Activated naive CD4-positive, alpha-beta T cell treated with anti-CD3 and anti-CD28 coated beads for 36 hours (primary cell): ENCODE measurements at places on chromosomes 12 and 14. TPM values are rescaled to one million over a fixed set of nuclear protein-coding genes. Genes with fewer than 3 reads are reported as not detected.

- DNase-seq, result no peak
Measured at GRCh38 chr12:7991535-7991934, 41.0 kb upstream of the FOXJ2 start.

GRCh38 chr12:12079291-12079690, 8.6 kb downstream of the BCL2L14 start:
- no peak for DNase-seq

DNA sequence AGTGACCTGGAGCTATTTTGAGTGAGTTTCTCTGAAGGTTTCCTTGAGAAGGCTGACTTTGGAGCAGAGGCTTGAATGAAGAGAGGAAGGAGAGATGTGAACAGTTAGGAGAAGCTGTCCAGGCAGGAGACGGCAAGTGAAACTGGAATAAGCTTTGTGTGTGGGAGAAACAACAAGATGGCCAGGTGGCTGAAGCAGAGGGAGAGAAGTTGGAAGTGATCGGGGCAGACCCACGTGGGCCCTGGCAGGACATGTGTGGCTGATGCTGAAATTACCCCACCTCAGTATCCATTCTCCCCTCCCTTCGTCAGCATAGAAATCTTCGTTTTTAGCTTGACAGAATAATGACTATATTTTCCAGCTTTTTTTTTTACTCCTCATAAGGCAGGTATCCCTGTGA, 809.2 kb upstream of the TMEM132C start:
- no peak for DNase-seq

GRCh38 chr12:116104167-116104767, 173.2 kb downstream of the MED13L start:
- DNase-seq, result no peak

DNA sequence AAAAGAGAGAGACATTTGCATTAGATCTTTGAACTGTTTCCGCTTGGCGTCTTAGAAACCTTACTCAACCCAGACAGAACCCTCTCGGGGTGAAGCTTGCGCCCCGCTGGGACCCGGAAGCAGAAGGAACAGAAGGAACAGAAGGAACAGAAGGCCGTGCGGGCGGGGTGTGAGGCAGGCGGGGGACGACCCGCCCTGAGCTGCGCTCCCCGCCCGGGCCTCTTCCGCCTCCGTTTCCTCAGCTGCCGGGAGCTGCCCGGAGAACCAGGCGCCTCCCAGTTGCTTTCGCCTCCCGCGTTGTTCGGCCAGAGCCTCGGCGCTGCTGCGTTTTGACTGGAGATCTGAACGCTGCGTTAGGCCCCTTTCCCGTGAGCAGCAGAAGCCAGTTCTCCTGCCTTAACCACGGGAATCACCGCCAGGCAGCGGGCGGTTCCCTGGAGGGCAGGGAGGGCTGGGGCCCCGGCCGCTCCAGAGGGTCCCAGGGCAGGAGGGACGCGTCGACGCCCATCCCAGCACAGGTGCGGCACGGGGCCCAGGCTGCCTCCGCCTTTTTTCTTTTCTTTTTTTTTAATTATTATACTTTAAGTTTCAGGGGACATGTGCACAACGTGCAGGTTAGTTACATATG, 19.3 kb upstream of the MMP17 start:
- peak; percentile 65 for DNase-seq

- DNase-seq, result no peak
Measured at GRCh38 chr14:87866116-87866515, 126.9 kb downstream of the GALC start.

- no peak for DNase-seq
Measured at GRCh38 chr14:53714495-53715192, 242.0 kb downstream of the BMP4 start.

DNA sequence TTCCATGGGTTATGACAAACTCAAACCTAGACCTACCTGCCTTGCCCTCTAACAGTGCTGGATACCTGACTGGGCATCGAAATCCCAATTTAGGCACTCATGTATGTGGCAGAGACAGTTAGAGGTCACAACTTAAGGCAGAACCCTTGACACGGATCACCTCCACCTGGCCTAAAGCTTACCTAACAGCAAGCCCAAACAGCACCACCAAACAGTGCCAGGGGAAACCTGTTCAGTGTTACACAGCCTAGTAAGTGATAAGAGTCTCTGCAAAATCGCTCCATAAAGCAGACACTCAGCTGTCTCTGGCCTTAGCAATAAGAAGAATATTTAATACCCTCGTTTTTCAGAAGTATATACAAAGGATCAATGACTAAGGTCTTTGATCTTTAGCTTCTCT, 77.8 kb downstream of the SPPL3 start:
- DNase-seq, result no peak

DNA sequence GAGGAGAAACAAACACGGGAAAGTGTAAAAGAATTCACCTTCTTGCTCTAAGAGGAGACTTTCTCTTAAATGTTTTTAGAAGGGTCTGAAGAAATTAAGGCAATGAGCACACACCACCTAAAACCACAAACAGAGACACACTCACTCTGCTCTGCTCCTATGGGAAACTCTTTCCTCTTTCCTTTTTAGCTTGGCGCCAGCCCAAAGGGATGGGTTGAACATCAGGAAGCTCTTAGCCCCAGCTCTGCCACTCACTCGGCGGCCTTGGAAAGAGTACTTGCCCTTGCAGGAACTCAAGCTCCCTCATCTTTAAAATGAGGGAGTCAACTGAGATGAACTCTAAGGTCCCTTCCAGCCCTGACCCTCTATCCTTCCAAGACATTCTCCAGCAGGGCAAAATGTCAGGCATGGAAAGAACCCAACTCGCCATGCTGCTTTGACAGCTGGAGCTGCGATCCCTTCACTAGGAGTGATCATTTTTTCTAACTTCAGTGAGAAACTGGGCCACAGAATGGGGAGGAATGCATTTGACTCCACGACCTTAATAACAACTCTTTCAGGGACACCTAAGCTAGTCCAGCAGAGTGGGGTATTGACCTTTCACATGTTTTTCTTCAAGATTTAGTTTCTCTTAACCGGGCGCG, 980 bp upstream of the RNASE8 start:
- no peak for DNase-seq

DNA sequence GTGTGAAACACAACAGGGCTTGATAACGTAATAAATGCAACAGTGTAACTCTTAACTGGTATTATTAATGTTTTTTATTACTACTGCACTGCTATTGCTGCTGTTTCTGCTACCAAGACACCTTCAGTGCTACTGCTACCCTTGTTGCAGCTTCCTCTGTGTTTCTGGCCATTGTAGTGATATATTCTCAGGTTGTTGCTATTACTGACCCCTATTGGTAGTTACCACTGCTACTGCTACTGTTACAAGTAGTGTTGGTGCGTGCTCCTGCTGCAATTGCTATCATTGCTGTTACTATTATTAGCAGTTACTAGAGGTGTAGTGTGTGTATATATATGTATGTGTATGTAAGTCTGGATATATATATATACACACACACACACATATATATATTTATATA, 87.2 kb upstream of the PTPRB start:
- no peak for DNase-seq

GRCh38 chr14:66485029-66485428, 1.1 kb upstream of the CCDC196 start:
- no peak for DNase-seq

DNA sequence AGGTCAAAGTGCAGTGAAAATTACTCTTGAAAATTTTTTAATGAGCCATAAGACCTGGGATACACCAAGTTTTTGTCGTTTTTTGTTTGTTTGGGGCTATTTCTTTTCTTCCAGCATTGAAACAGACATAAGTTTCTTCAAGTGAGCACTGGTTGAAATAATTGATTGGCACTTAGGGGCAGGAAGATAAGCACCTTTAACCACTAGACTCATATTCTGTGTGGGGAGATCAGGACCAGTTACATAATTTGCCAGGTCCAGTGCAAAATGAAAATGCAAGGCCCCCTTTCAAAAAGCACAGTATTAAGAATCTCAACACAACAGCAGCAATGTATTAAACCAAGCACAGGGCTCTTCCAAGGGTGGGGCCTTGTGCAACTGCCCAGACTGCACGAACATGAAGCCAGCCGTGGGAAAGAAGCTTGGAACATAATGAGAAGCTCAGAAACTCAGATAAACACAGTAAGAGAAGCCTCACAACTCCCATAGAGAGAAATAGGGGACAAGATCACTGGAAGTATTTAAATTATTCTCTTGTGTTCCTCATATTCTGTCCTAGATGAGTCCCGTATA, 3.2 kb upstream of the TCP11L2 start:
- DNase-seq, result no peak

DNA sequence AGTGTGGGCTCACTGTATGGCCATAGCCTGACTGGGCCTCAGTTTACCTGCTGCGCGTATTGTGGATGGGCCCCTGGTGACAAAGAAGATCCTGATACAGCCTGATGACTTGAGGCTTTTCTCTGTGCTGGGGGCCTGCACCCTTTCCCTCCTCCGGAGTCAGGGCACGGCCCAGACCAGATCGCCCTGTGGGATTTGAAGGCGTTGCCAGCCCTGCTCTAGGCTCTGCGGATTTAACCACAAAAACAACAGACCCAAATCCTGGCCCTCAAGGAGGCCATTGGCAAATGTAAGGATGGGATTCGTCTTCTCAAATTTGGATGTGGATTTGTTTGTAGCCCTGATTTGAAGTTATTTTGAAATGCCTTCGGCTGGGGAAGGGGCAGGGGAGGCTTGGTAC, 195.8 kb downstream of the TSPAN9 start:
- no peak for DNase-seq

- DNase-seq, result no peak
Measured at GRCh38 chr14:103728721-103729120, 13.1 kb downstream of the ZFYVE21 start.

DNA sequence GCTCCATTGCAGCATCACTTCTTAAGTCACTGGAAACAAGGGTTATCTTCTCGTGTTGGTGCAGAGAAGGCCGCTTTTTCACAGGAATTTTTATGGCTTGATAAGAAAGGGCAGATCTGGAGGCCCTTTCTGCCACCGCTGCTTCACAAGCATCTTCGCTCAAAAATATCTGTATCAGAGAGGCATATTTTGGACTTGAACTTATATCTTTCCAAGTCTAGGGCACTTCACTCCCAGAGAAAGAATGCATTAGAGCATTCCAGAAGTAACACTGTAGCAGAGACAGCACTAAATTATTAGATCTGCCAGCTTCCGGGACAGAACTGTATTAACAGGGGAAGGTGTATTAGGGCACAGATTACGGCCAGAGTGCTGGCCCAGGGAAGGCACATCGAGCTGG, 151.7 kb upstream of the AMIGO2 start:
- DNase-seq, result no peak

- no peak for DNase-seq
Measured at GRCh38 chr12:90235642-90236041, 527.0 kb upstream of the ATP2B1 start.

GRCh38 chr12:11827091-11828061, 177.9 kb downstream of the ETV6 start:
- no peak for DNase-seq

DNA sequence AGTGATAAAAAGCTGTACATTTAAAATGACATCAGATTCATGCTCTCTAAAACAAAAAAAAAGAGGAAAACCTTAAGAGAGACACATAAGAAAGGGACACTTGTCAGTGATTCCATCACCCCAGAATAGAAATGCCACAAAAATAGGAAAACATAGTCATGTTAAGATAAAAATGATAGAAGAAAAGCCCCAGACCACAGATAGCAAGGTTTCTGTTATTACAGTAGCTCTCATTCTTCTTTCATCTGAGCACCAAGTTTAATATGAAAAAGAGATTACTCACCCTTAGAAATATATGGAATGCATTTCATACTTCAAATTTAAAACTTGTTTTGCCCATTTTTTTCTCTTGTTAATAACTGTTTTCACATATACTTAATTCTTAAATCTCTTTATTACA, 217.2 kb downstream of the EGLN3 start:
- DNase-seq, result no peak

GRCh38 chr12:48618541-48618940, 48.7 kb upstream of the LALBA start:
- DNase-seq, result peak; percentile 90

The LUM gene
- total RNA-seq, result not detected

The KITLG gene
- total RNA-seq, result 0.15 TPM

The CISTR gene
- not detected for total RNA-seq

The IL31 gene
- not detected for total RNA-seq

The MIP gene
- total RNA-seq, result not detected

The SBNO1 gene
- 40.4 TPM for total RNA-seq

The TAS2R19 gene
- total RNA-seq, result 0.77 TPM

The JKAMP gene
- 15.2 TPM for total RNA-seq

The PRR4 gene
- total RNA-seq, result not detected
